ENCODE measurements at places on chromosomes 13 and 19. TPM values are rescaled to one million over a fixed set of nuclear protein-coding genes. Genes with fewer than 3 reads are reported as not detected.
A peak's percentile ranks its signal among the peaks of the same experiment; 100 is the strongest.

DNA sequence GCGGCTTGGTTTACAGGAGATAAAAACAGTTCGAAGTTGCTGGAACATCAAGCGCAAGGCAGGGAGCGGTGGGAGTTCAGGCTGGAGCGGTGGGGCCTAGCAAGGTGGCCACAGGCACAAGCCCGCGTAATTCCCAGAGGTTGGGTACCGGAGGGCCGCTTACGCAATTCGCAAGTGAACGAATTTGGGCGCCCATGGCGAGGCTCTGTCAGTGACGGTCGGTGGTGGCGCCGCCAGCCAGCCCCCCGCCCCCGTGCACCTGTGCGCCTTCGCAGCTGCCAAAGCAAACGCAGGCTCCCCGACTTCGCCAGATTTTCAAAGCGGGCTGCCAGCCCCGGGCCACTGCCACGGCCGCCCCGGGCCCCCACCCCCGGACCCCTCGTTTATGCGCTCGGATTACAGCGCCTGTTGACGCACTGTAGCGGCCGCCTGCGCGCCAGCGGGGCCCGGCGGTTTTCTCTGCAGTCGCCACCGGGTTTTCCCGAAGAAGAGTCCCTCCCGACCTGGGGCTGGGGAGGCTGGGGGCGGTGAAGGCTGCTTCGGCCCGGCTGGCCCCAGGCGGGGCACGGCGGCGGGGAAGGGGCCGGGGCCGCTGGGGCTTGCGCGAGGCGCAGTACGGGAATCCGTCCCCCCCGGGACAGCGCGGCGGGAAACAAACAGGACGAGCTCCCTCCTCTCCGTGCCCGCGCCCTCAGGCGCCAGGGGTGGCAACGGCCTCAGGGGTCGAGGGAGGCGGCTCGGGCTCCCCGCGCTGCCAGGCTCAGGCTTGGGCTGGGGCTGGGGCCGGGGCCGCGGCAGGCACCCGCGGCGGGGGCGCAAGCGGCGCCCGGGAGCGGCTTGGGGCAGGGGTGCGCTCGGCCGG lies 709 bp downstream of the N4BP2L1 start:
- peak; percentile 23 for DNase-seq

GRCh38 chr19:42555317-42555716 lies 27.0 kb upstream of the CEACAM1 start:
- no peak for DNase-seq

DNA sequence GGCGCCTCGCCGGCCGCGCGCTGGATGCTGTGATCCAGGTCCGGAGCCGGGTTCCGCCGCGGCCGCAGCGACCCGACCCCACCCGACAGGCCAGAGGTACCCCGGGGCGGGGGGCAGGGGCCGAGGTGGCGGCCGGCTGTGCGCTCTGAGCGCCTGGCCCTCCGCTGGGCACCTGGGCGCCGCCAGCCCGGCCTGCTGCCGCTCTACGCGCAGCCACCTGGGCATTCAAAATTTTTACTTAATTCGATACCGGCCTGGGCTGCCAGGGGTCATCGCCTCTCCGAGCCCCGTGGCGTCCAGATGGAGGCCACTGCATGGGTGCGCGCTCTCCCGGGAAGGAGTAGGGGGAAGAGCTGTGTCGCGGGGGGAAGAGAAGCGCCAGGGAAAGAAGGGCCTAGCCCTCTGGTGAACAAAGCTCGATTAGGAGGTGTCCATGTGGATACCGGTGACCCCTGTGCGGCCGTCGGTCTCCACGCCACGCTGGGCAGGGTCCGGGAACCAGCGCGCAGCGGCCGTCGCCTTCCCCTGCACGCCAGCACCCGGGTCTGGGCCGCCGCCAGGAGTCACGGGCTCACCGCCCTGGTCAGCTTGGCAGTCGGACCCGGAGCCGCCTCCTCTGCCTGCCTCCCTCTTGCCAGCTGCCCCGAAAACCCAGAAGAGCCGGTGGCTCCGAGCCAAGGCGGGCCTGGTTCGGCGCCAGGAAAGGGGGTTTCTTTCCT lies 666 bp downstream of the BIVM start:
- peak; percentile 30 for DNase-seq

- DNase-seq: no peak
Observed at GRCh38 chr13:30049692-30050091, 199.3 kb upstream of the UBL3 start.

DNA sequence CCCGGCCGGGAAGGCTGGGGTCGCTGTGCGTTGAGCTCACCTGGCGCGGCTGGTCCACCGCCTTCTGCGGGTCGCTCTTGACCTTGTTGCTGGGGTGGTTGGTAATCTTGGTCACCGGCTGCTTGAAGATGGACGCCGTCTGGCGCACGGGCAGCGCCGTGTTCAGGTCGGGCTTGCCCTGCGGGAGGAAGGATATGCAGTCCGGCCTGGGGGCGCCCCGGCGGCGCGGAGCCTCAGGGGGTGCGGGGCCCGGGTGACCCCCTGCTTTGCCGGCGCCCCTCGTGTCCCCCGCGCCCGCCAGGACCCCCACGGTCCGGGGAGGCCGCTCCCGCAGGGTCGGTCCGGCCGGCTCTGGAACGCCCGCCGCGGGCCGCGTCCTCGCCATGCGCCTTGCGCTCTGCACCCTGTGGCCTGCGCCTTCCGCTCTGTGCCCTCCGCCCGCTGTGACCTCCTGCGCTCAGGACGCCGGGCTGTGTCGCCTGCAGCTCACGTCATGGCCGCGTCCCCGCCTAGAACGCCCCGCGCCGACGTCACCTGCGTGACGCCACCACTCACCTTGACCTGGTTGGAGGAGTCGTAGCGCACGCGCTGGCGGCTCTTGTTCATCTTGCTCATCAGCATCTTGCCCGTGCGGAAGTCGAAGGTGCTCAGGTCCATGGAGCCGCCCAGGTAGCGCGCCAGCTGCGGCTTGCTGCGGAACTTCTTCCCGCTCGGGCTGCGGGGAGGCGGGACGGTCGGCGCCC lies 8.0 kb downstream of the MBD3 start:
- DNase-seq: no peak

- DNase-seq: no peak
Observed at GRCh38 chr19:36488846-36489117, 579 bp downstream of the ZNF566 start.

- DNase-seq: no peak
Observed at GRCh38 chr13:80716610-80717081, 375.7 kb upstream of the SPRY2 start.

- no peak for DNase-seq
Observed at GRCh38 chr13:98279473-98280175, 102.6 kb upstream of the RNF113B start.

Gene C2CD4C
- 6.7 TPM for total RNA-seq

Gene GRIK5
- total RNA-seq: 3.8 TPM

Gene ZNF418
- 21.7 TPM for total RNA-seq

Gene KHSRP
- total RNA-seq: 690 TPM

Gene PLK5
- total RNA-seq: not detected

Gene LILRA5
- total RNA-seq: not detected

Gene TYROBP
- total RNA-seq: not detected

Data from neural crest cell (in vitro differentiated cells).